ENCODE measurements at places on chromosomes 7 and 10.

DNA sequence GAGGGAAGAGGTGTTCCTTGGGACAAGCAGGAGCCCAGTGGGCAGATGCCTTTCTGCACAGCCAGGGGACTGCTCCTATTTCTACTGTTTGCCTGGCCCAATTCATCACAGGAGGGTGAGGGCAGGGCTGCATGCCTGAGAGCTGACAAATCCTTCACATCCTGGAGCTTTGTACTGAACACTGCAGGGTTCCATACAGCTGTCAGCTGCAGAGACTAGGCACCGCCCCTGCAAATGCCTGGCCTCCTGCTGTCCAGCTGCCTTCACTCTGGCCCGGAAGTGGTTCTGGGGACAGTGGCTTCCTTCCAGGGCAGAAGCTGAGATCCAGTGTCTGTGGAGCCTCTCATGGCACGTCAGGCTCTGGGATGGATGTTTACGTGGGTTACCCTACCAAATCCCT, 470.7 kb downstream of the DNAJB6 start:
- no peak for DNase-seq

GRCh38 chr7:98892609-98893008, 14.3 kb downstream of the TRRAP start:
- no peak for DNase-seq

- no peak for DNase-seq
Measured at GRCh38 chr7:43313628-43314378, 201.4 kb downstream of the HECW1 start.

- DNase-seq: no peak
Measured at GRCh38 chr10:93875032-93875358, 18.8 kb upstream of the SLC35G1 start.

GRCh38 chr10:43093423-43094076, 16.7 kb downstream of the RET start:
- DNase-seq: no peak

DNA sequence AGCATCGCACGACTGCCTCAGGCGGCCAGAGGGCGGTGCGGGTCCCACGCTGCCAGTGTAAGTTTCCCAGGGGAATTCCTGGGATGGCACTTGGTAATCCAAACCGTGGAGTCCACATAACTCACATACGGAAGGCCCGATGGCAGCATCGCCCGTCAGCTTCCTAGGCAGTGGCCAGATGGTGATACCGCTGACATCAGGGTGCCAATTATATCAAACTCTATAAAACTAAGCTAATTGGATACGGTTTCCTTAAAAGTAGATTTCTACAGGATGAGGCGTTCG, 189.8 kb downstream of the CELF2 start:
- DNase-seq: no peak

- no peak for DNase-seq
Measured at GRCh38 chr7:156095908-156096539, 283.8 kb upstream of the SHH start.

DNA sequence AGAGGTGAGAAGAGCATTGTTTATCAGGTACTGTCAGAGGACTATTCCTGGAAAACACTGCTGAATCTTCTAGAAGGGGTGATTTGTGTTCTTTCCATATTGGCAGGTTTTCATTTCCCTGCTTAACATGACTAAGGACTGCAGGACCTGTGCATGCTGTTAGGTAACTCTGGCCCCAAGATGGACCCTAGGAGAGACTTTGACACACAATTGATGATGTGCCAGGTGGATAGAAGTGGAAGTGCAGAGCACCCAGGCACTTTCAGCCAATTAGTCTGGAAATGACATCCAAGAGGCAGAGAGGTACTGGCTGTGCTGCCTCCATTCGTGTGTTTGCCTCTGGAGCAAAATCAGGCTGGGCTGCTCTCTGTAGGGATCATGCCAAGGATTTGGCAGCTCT, 496.3 kb upstream of the GALNT17 start:
- no peak for DNase-seq

- peak; percentile 23 for DNase-seq
Measured at GRCh38 chr10:90857635-90858460, at the start of gene HTR7. Gene HTR7, minus strand, starts transcription at chr10:90858039. Its CDS starts 368 bp downstream, at chr10:90857671.

GRCh38 chr10:27030060-27030459, 70.2 kb downstream of the ANKRD26 start:
- DNase-seq: no peak

DNA sequence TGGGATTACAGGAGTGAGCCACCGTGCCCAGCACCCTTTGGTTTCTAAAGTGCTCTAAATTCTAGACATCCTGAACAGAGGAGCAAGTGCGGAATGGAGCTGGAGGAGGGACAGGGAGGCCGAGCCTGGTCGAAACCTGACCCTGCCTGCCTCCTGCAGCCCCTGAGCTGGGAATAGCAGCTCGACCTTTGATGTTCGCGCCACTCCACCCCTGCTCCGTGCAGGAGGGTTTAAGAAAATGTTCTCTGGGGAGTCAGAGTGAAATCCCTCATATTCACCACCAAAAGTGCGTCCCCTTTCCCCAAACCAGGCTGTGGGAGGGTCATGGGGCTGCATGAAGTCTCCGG, 1.8 kb downstream of the PGAM2 start:
- DNase-seq: no peak

GRCh38 chr7:152894295-152895170, 135.0 kb downstream of the ACTR3B start:
- peak; percentile 7 for DNase-seq

GRCh38 chr10:11252887-11253286, 235.2 kb downstream of the CELF2 start:
- no peak for DNase-seq

- DNase-seq: no peak
Measured at GRCh38 chr10:124176349-124177179, 83.2 kb upstream of the CHST15 start.

GRCh38 chr10:33535866-33536265, 201.4 kb upstream of the NRP1 start:
- no peak for DNase-seq

DNA sequence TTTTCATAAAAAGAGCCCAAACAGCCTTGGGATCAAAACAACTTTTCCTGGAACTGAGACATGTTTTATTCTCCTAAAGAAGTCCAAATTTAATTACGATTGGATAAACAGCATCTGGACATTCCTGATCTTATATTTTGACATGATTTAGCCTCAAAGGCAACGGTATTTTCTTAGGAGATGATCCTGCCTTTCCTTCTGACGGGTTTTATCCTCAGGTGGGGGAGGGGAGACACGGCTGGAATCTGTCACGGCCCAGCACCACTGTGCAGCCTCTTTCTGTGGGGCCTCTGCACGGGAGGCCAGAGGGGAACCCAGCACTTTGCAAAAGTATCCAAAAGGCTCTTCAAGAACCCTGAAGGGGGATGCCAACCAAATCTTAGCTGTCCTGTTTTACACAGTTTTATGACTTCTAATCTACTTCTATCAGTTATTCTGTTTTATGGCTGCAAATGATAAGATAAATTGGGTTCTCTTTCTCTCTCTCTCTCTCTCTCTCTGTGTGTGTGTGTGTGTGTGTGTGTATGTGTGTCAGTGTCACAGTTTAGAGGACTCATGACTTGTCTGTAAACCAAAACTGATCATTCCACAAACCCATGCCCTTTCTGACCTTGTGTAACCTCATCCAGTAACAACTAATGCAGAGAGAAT, 321.1 kb upstream of the NPVF start:
- no peak for DNase-seq

- no peak for DNase-seq
Measured at GRCh38 chr10:130958981-130959751, 352.4 kb downstream of the TCERG1L start.

DNA sequence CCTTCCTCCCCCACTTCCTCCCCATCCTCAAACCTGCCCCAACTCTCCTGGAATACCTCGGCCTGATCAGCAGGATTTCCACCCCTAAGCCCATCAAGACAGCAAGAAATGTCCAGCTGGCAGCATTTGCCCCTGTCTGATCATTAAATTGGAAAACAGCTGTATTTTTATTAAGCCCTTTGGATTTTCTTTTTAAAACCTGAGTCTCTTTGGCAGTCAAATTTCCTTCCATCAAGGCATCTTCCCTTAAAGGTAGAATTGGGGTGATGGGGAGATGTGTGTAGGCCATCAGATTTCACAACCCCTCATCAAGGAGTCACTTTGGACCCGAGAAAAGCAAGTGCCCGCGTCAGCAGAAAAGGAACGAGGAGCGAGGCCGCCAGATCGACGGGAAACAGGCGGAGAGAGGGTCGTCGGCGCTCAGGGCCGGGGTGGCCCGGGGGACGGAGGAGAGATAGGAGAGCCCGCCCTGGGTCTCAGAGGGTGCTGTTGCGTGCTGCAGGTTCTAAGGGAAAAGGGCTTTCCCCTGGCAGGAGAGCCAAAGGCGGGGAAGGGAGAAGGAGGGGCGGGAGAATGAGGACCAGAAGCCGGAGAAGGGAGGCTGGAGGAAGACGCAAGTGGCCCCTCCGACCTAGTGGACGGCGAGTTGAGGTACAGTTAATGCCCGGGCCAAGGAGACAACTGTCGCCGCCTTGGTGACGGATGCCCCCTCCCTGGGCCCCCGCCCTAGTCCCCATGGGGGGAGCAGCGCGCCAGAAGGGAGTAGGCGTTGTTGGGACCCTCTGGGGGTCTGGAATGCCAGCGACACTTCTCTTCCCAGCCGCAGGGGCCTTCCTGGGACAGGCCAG, 11.5 kb upstream of the GATA3 start:
- DNase-seq: no peak

- no peak for DNase-seq
Measured at GRCh38 chr10:7529638-7530037, 118.8 kb upstream of the SFMBT2 start.

GRCh38 chr7:37786741-37787569, 61.4 kb upstream of the NME8 start:
- no peak for DNase-seq

DNA sequence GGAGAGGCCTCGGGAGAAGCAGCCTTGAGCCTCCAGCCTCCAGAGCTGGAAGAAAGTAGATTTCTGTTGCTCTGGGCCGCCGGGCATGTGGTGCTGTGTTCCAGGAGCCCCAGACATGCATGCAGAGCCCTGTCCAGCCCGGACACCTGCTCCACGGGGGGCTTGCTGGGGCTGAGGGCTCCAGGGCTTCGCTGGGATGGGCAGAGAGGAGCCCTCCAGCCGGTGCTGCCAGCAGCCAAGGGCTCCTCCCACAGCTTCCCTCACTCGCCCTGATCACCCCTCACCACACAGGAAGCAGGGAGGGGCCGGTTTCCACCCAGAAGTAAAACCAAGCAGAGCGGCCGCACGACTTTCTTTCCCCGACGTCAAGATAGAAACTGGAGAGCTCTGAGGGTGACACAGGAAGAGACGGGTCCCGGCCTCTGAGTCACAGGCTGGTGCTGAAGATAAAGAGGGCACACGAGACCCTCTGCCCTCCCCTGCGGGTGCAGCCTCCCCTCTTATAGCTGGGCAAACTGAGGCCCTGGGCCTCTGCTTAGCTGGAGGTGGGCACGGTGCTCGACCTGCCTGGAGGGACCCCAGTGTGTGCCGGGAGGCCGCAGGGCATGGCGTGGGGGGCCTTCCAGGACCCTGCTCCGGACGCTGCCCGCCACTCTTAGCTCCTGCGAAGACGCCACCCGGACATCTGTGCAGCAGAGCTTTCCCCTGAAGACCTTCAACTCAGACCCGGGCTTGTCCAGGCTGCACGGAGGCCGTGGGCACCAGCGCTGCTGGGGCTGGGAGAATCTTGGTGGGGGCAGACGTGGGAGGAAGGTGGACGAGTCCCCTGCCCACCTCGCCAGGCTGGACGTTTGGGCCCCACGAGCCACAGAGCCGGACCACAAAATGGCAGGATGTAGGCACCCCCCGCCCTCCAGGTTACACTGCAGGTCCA, 31.1 kb downstream of the ADAP1 start:
- DNase-seq: peak; percentile 88

- no peak for DNase-seq
Measured at GRCh38 chr10:118980135-118980865, 49.2 kb upstream of the NANOS1 start.

GRCh38 chr7:123533929-123534382, 439 bp downstream of the IQUB start:
- peak; percentile 8 for DNase-seq

DNA sequence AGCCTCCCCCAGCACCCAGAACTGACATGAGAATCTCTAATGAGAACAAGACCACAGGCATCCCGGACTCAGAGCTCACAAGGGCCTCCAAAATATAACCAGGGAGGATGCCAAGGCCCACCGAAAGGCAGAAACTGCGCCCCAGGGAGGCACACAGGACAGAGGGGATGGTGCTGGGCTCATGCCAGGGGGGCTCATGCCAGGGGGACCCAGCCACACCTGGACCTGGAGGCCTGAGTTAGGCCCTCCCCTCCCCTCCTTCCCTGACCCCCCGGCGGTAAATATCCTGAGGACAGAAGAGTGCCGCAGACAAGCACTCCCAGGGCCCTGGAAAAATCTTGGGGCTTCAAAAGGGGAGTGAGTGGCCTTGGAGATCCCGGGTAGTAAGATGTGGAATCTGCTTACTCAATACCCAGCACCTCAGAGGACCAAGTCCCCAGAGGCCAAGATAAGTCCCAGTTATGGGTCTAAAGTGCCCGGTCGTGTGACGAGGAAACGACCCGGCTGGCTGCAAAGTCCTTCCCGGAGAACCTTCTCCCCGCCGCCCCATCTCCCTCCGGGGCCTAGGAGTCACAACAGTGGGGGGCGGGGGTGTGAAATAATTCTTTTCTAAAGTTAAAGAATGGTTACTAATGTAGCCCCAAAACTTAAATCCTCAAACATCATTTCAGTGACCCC, 11.9 kb downstream of the PDGFA start:
- DNase-seq: no peak

DNA sequence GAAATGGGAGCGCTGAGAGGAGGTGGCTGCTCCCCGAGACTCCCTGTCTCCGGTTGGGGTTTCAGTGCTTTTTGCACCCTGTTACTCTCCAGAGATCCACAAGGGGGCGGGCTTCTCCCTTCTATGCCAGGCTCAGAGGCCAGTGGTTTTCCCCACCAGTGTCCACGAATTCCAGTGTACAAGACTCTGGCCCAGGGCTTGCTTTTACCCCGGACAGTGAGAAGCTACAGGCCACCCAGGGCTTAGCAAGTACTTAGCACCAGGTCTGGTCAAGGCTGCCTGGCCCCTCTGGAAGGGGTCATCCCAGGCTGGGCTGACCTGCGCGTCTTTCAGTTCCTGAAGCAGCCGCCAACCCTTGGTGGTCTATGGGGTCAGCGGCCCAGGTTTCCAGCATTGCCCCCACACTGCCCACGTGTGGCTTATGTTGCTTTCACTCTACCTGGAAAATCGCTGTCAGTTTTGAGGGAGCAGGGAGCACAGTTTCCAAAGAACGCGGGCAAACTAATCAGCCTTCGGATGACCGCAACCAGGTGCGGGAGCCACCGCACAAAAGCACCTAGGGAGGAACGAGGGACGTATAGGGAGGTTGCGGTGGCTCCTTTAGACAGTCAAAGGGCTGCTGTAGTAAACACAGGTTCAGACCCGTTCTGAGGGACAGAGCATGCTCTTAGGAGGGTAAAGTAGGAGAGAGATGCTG, 6.8 kb downstream of the CYP26A1 start:
- DNase-seq: no peak

DNA sequence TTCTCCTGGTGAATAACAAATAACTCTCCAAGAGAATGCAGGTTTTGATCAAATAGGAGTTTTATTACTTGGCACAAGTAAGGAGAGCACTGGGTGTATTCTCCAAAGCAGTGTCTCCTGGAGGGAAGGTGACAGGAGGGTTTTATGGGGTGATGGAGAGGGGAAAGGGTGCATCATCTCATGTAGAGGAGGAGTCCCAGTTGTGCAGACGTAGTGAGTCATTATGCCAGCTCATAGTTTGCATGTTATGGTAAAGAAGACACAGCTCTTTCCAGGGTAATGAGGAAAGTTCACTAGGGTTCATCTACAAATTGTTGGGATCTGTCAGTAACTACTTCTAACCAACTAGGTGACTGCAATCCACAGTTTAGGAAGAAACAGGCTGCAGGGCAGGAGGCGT, 347.9 kb upstream of the MEOX2 start:
- DNase-seq: no peak

- DNase-seq: no peak
Measured at GRCh38 chr7:43650457-43651052, 67.6 kb downstream of the STK17A start.

- DNase-seq: no peak
Measured at GRCh38 chr7:83148776-83149175, 13.9 kb downstream of the PCLO start.
